Osteocyte (in vitro differentiated cells): ENCODE measurements at places on chromosomes 12 and 14. TPM values are rescaled to one million over a fixed set of nuclear protein-coding genes. Genes with fewer than 3 reads are reported as not detected.

DNA sequence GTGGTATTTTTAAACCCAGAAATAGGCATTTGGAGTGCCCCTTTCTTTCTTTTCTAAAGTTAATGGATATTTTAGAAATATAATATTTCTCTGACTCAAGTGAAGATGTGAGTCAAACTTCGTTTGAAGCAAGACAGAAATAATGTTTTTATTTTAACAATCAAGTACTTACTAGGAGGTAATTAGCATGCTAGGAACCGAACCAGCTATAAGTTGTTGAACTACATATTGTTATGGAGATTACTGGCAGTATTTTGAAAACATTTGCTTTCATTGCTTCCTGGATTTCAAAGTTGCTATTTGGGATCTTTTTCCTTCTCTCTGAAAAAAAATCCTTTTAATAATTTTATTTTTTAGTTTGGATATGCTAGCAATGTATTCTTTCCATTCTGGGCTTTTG lies 225.2 kb downstream of the NEDD1 start:
- H3K27ac ChIP-seq: no peak overlapping the region
- no peak overlapping the region for H3K4me3 ChIP-seq
- no peaks in the 10 kb centered on the region for H3K36me3 ChIP-seq
- no peaks in the 10 kb centered on the region for H3K4me1 ChIP-seq

DNA sequence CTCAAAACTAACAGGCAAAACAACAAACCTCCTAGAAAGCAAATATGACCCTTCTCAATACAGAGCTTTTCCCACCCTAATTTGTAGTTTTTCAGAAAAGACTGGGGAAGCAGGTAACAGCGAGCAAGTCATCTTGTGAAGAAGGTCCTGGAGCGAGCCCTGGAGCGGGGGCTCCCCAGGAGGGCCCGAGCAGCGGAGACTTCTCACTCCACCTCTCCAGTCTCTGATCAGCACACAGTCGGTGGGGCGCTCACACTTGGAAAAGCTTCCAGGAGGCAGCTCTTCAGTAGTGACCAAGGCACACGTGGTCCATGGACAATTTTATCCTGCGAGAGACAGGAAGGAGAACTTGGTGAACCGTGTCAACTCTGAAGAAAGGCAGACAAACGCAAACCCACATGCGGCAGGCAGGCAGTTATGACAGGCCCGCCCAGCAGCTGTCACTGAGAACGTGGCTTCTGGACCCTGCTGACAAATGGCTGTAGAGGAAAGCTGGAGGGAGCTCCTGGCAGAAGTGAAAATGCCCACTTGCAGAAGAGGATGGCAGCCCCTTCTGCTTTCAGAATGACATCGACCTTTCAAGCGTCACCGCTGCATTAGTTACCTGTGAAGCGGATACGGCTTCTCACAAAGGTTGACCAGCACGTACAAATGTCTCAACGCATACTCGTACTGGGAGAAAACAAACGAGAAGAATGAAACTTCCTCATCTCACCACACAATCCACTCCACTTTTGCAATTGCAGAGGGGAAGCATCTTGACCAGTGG lies 44.2 kb downstream of the LGMN start:
- H3K36me3 ChIP-seq: peaks cover 31% of the 10 kb centered on the region
- no peak overlapping the region for H3K27ac ChIP-seq
- no peak for DNase-seq
- H3K4me3 ChIP-seq: no peak overlapping the region
- peaks cover 5% of the 10 kb centered on the region for H3K4me1 ChIP-seq

DNA sequence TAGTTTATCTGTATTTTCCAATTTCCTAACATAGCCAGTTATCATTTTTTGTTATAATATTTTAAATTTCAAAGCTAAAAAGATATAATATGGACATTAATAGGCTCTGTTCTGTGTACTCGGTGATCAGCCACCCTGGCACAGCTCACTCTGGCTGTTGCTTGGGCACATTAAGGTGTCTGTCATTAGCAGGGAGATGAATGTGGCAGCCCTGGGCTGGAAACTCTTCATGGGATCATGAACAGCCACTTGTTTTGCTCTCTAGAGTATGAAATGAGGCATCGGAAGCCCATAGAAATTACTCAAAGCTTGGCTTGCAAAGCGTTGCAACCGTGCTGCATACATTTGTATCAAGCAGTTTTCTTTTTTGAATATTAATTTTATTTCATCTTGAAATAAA lies 233.2 kb downstream of the DACT1 start:
- peaks cover 51% of the 10 kb centered on the region for H3K4me1 ChIP-seq
- no peak overlapping the region for H3K27ac ChIP-seq
- no peak for DNase-seq
- H3K4me3 ChIP-seq: no peak overlapping the region
- peaks cover 3% of the 10 kb centered on the region for H3K36me3 ChIP-seq

GRCh38 chr12:79127271-79127751 lies 262.7 kb downstream of the SYT1 start:
- no peaks in the 10 kb centered on the region for H3K36me3 ChIP-seq
- H3K27me3 ChIP-seq: peaks cover 14% of the 10 kb centered on the region
- no peak for DNase-seq
- H3K4me3 ChIP-seq: no peak overlapping the region
- H3K4me1 ChIP-seq: no peaks in the 10 kb centered on the region

DNA sequence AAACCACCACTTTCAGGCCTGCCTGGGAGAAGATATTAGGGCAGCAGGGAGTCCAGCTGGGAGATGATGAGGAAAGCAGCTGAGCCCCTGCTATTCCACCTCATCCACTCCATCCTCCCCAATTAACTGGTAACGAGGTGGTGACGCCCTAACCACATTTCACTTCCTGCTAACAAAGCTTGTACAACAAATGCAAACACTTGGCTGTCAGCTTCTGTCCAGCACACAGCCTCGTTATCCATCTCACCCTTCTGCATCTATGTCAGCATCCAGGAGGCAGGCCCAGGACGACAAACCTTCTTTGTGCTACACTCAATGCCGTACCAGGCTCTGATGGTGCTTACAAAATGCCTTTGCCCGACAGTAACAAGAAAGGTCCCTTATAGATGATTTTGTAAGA lies 225.4 kb downstream of the APAF1 start:
- H3K36me3 ChIP-seq: no peaks in the 10 kb centered on the region
- H3K27me3 ChIP-seq: peaks cover 9% of the 10 kb centered on the region
- no peaks in the 10 kb centered on the region for H3K4me1 ChIP-seq
- no peak overlapping the region for H3K4me3 ChIP-seq

- H3K27ac ChIP-seq: no peak overlapping the region
- no peak for DNase-seq
- H3K4me3 ChIP-seq: no peak overlapping the region
- H3K27me3 ChIP-seq: peaks cover 9% of the 10 kb centered on the region
Measured at GRCh38 chr12:125149160-125150108, 84.2 kb downstream of the AACS start.

- H3K27ac ChIP-seq: no peak overlapping the region
- H3K4me1 ChIP-seq: no peaks in the 10 kb centered on the region
- no peak for DNase-seq
- H3K27me3 ChIP-seq: peaks cover 42% of the 10 kb centered on the region
- no peak overlapping the region for H3K4me3 ChIP-seq
Measured at GRCh38 chr14:75359098-75359497, 68.7 kb upstream of the JDP2 start.

- DNase-seq: no peak
- no peak overlapping the region for H3K27ac ChIP-seq
- no peaks in the 10 kb centered on the region for H3K4me1 ChIP-seq
- peaks cover 38% of the 10 kb centered on the region for H3K36me3 ChIP-seq
- no peak overlapping the region for H3K4me3 ChIP-seq
- no peaks in the 10 kb centered on the region for H3K27me3 ChIP-seq
Measured at GRCh38 chr12:48043771-48044170, 39.5 kb upstream of the COL2A1 start.

- H3K27me3 ChIP-seq: no peaks in the 10 kb centered on the region
- H3K4me3 ChIP-seq: peak overlapping the region; percentile 24
- DNase-seq: no peak
- peaks cover 5% of the 10 kb centered on the region for H3K36me3 ChIP-seq
- no peak overlapping the region for H3K27ac ChIP-seq
Measured at GRCh38 chr12:93679308-93679925, 2.2 kb downstream of the CRADD start.

DNA sequence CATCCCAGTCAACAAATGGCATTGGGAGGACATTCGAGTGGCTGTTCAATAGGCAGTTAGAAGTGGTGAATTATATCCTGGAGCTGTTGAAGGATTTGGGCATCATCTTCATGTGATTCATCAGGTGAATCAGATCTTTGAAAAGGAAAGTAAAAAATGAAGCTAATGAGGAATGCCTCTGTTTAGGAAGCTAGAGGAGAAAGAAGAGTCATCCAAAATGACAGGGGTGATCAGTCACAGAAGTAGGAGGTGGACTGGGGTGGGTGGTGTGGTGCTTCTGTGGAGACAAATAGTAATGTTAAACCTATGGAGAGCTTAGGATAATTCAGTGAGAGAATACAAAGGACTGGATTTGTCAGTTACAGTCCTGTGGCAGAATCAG lies 32.7 kb downstream of the DIP2B start:
- H3K27ac ChIP-seq: no peak overlapping the region
- peaks cover 11% of the 10 kb centered on the region for H3K4me1 ChIP-seq
- no peak for DNase-seq
- H3K27me3 ChIP-seq: no peaks in the 10 kb centered on the region
- H3K4me3 ChIP-seq: no peak overlapping the region

GRCh38 chr14:83355609-83356008 lies 1822.0 kb upstream of the SEL1L start:
- no peaks in the 10 kb centered on the region for H3K4me1 ChIP-seq
- H3K36me3 ChIP-seq: no peaks in the 10 kb centered on the region
- H3K27ac ChIP-seq: no peak overlapping the region
- no peaks in the 10 kb centered on the region for H3K27me3 ChIP-seq
- H3K4me3 ChIP-seq: no peak overlapping the region
- no peak for DNase-seq

DNA sequence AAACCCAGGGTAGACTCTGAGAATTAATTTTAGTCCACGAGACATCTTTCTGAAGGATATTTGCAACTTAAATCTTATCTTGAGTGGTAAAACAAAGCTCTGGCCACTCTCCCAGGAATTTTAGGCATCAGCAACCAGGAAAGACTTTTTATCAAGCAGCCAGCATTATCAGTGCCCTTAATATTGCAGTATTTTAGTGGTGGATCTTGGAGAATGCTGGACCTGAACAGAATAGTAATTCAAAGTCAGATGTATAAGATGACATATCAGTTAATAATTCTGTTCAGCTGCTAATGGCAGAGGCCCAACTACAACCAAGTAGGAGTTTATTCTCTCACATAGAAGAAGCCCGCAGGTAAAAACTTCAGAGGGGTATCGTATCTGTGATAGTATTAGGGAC lies 59.0 kb upstream of the CRY1 start:
- H3K27ac ChIP-seq: no peak overlapping the region
- peaks cover 6% of the 10 kb centered on the region for H3K27me3 ChIP-seq
- H3K36me3 ChIP-seq: no peaks in the 10 kb centered on the region
- DNase-seq: no peak
- H3K4me1 ChIP-seq: no peaks in the 10 kb centered on the region

DNA sequence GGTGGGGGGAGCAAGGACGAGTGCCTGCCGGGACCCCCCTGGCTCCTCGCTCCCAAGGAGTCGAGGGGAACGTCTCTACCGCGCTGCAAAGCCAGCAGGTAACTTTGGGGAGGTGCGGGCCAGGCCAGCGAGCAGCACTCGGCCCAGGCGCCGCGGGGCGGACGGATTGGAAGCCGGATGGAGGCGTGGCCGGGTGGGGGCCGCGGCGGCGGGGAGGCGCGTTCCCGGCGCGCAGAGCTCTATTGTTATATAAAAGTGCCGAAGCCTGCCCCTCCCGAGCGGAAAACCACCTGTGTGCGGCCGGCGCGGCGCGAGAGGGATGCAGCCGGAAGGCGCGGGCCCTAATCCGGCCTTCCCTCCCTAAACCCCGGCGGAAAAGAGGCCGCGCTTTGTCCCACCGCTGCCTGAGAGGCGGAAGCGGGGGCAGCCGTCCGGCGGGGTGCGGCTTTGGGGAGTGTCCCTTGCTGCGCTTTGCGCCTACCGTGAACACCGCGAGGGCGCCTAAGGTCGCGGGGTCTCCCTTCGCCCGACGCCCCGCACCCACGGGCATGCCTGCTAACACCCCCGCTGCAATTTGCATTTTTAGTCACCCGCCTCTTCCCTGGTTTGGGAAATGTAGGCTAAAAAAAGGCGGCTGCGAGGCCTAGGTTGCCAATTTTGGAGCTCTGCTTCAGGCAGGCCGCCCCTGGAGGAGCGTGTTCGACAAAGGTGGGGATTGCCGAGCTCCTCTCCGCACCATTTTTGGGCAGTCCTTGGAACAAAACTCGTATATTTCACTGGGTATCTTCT lies 1.7 kb upstream of the DUSP6 start:
- peak overlapping the region; percentile 95 for H3K4me3 ChIP-seq
- H3K4me1 ChIP-seq: peaks cover 53% of the 10 kb centered on the region
- peak; percentile 88 for DNase-seq
- no peaks in the 10 kb centered on the region for H3K27me3 ChIP-seq

GRCh38 chr12:64672925-64673409 lies 62.7 kb downstream of the RASSF3 start:
- DNase-seq: no peak
- H3K27ac ChIP-seq: peak overlapping the region; percentile 75
- no peak overlapping the region for H3K4me3 ChIP-seq
- no peaks in the 10 kb centered on the region for H3K27me3 ChIP-seq
- H3K4me1 ChIP-seq: peaks cover 76% of the 10 kb centered on the region

GRCh38 chr14:60848066-60848465 lies 113.5 kb downstream of the MNAT1 start:
- no peaks in the 10 kb centered on the region for H3K27me3 ChIP-seq
- H3K4me1 ChIP-seq: peaks cover 5% of the 10 kb centered on the region
- DNase-seq: no peak
- H3K4me3 ChIP-seq: no peak overlapping the region
- H3K36me3 ChIP-seq: peaks cover 66% of the 10 kb centered on the region

GRCh38 chr12:92257261-92257660 lies 111.6 kb upstream of the BTG1 start:
- no peak for DNase-seq
- no peaks in the 10 kb centered on the region for H3K27me3 ChIP-seq
- H3K4me1 ChIP-seq: peaks cover 2% of the 10 kb centered on the region
- no peak overlapping the region for H3K27ac ChIP-seq
- H3K4me3 ChIP-seq: no peak overlapping the region

The PTGDR gene
- total RNA-seq: not detected in 2 replicates

The MYL2 gene
- total RNA-seq: not detected in 2 replicates

The TAS2R30 gene
- 2.6 and 3.4 TPM in 2 replicates for total RNA-seq

The OR6C3 gene
- not detected in 2 replicates for total RNA-seq
